ENCODE measurements at places on chromosomes 7 and 10. TPM values are rescaled to one million over a fixed set of nuclear protein-coding genes. Genes with fewer than 3 reads are reported as not detected.
A peak's percentile ranks its signal among the peaks of the same experiment; 100 is the strongest.

GRCh38 chr7:107628461-107629064 lies 32.1 kb upstream of the SLC26A4 start:
- H3K27me3 ChIP-seq, result peaks cover 4% of the 10 kb centered on the region
- no peak overlapping the region for H3K4me3 ChIP-seq
- no peaks in the 10 kb centered on the region for H3K36me3 ChIP-seq
- DNase-seq, result no peak

DNA sequence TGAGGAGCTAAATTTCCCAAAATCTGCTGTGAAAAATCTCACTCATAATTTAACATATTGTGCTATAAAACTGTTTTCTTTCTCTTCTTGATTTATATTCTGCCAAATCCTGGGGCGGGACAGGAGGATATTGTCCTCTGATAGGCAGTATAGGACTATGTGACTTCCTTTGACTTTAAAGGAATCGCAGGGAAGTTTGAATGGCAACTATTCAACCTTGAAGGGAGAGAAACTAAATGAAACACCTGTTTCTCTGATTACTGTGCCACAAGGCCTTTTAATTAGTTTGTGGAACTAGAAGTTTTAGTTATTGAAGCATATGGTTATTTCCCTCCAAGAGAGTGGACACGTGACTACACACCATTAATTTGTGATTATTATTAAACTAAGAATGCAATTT lies 607.4 kb downstream of the GATA3 start:
- H3K27ac ChIP-seq, result no peak overlapping the region
- no peaks in the 10 kb centered on the region for H3K36me3 ChIP-seq
- no peak overlapping the region for H3K4me3 ChIP-seq
- DNase-seq, result no peak

GRCh38 chr10:15182540-15183207 lies 14.2 kb upstream of the NMT2 start:
- H3K4me3 ChIP-seq, result no peak overlapping the region
- no peaks in the 10 kb centered on the region for H3K4me1 ChIP-seq
- peaks cover 7% of the 10 kb centered on the region for H3K27me3 ChIP-seq
- H3K27ac ChIP-seq, result no peak overlapping the region
- no peak for DNase-seq
- H3K36me3 ChIP-seq, result peaks cover 24% of the 10 kb centered on the region

GRCh38 chr10:125637496-125637895 lies 45.5 kb downstream of the TEX36 start:
- H3K4me1 ChIP-seq, result no peaks in the 10 kb centered on the region
- no peaks in the 10 kb centered on the region for H3K27me3 ChIP-seq
- no peak for DNase-seq

- H3K27me3 ChIP-seq, result no peaks in the 10 kb centered on the region
- H3K4me3 ChIP-seq, result no peak overlapping the region
- no peak for DNase-seq
Observed at GRCh38 chr7:157165987-157166386, 27.3 kb downstream of the UBE3C start.

DNA sequence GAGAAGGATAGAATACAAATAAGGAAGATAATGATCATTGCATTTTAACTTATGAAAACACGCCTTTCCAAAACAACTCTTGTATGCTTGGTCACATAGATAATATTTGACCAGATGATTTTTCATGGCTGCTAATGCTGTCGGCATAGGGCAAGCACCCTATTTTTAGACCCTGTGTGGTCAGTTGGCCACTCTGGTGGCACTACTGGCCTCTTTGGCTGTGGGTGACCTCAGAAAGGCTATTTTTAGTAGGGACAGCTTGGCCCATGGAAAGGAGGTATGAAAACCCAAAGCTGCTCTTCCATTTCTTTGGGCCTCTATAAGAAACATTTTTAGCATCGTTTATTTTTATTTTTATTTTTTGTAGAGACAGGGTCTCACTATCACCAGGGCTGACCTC lies 12.3 kb downstream of the BMPER start:
- no peak for DNase-seq
- no peak overlapping the region for H3K4me3 ChIP-seq
- H3K27me3 ChIP-seq, result no peaks in the 10 kb centered on the region
- no peak overlapping the region for H3K27ac ChIP-seq
- no peaks in the 10 kb centered on the region for H3K36me3 ChIP-seq
- peaks cover 22% of the 10 kb centered on the region for H3K4me1 ChIP-seq

- no peaks in the 10 kb centered on the region for H3K36me3 ChIP-seq
- no peaks in the 10 kb centered on the region for H3K27me3 ChIP-seq
- H3K4me3 ChIP-seq, result no peak overlapping the region
- no peak for DNase-seq
- H3K4me1 ChIP-seq, result peaks cover 6% of the 10 kb centered on the region
Observed at GRCh38 chr7:81709836-81710235, 60.0 kb downstream of the HGF start.

DNA sequence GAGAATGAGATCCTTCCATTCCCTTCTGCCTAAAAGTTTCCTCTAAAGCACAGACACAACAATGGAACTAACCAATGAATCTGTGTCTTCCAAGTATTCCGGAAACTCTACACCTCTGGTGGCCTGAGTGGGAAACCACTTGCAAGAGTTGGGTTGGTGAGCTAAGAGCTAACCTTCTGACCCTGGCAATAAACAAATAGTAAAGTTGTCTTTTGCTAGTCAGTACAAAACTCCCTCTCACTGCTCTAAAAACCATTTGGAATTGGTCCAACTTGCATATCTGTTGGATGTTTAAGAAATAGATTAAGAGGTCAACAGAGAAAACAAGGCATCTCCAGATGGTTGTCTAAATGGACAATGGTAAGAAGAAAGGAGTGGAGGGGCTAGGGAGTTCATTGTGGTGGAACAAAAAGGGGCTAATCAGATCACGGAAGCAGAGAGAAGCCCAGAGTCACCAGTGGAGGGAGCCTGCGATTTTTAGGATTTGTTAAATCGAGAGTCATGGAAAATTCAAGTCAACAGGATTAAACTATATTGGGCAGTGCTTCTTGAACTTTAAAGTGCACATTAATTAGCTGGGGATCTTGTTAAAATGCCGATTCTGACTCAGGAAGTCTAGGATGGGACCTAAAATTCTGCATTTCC lies 192.3 kb downstream of the EVX1 start:
- H3K36me3 ChIP-seq, result no peaks in the 10 kb centered on the region
- no peak overlapping the region for H3K4me3 ChIP-seq
- no peak overlapping the region for H3K27ac ChIP-seq

DNA sequence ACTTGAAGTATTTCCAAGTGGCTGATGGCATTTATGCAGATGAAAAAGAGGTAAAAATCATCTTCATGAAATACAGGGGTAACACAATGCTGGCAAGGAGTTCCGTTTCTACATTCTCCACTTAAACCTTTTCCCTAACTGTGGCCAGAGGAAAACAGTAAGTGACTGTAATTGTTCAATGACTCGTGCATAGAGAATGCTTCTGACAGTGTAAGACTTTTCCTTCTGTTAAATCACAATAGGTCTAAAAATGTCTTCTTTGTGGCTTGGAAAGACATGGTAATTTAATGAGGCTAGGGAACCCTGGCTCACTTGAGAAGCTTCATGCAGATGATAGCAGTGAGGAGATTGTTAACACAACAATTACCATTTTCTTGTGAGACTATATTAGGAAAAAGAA lies 50.3 kb upstream of the RSU1 start:
- no peak overlapping the region for H3K27ac ChIP-seq
- peaks cover 2% of the 10 kb centered on the region for H3K27me3 ChIP-seq
- DNase-seq, result no peak

- no peak for DNase-seq
- peak overlapping the region; percentile 34 for H3K4me3 ChIP-seq
- H3K27ac ChIP-seq, result peak overlapping the region; percentile 17
- H3K4me1 ChIP-seq, result peaks cover 13% of the 10 kb centered on the region
Observed at GRCh38 chr10:43402880-43403452, 6.0 kb downstream of the HNRNPF start.

- peaks cover 36% of the 10 kb centered on the region for H3K4me1 ChIP-seq
- DNase-seq, result no peak
- H3K27me3 ChIP-seq, result peaks cover 10% of the 10 kb centered on the region
- H3K4me3 ChIP-seq, result no peak overlapping the region
Observed at GRCh38 chr7:16063221-16063620, 358.1 kb downstream of the CRPPA start.

GRCh38 chr7:2101630-2102374 lies 130.9 kb downstream of the MAD1L1 start:
- H3K4me1 ChIP-seq, result peaks cover 44% of the 10 kb centered on the region
- no peak overlapping the region for H3K27ac ChIP-seq
- peak overlapping the region; percentile 26 for H3K4me3 ChIP-seq
- peaks cover 6% of the 10 kb centered on the region for H3K36me3 ChIP-seq
- DNase-seq, result no peak

SCART1 gene
- total RNA-seq, result 3.8 TPM

PSD gene
- 88.5 TPM for total RNA-seq
